ENCODE measurements at places on chromosomes 12 and 14.

DNA sequence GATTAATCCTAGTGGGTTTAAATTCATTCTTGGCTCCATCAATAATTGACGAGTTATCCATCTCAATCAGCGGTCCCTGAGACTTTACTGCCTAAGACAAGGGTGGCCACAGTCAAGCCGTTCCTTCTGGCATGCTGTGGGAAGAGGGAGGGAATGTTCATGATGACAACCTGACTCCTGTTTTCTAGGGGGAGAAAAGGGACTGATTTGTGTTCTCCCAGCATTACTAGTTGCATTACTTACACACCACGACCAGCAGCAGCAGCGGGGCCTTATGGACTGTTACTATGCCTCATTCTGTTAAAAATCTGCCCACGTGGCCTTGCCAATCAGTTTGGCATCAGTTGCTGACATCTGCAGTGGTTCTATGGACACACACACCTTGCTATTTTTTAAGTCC is 29.9 kb downstream of the PLEKHG7 start:
- no peak for DNase-seq

- no peak for DNase-seq
These were observed 124.4 kb downstream of the MED13L start for GRCh38 chr12:116153113-116153512.

DNA sequence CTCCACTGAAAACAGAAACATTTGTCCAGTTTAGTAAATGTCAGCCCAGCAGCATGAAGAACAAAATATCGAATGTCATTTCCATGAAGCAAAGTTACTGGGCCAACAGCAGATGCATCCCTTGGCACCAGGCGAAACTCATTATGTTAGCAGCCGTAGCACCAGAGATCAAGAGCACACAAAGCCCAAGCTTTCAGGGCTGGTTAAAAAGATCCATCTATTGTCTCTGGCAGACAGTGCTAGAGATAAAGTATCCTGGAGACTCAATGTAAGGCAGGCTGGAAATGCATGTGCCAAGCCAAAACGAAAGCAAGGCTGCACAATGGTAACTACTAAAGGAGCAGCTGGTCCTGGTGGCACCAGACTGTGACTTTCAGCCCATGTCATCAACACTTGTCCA is 120.3 kb upstream of the PLEKHG7 start:
- DNase-seq: no peak

DNA sequence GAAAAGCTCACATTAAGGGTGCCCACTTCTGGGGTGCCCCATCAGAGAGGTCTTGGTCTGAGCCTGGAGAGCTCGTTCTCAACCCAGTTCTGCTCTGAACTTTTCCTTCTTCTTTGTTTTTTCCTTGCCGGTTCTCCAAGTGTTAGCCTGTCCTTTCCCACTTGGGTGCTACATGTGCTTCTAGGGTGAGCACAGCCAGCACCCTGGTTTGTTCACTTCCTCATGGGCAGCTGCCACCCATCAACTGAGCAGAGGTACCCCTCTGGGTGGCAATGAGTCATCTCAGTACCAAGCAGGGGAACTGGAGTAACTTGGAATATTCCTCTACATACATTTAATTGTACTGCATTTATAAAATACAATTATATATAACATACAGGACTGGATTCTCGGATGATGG is 3.9 kb upstream of the SYNE3 start:
- DNase-seq: peak; percentile 34

GRCh38 chr12:25800101-25800500 is 158.4 kb upstream of the RASSF8 start:
- DNase-seq: no peak

DNA sequence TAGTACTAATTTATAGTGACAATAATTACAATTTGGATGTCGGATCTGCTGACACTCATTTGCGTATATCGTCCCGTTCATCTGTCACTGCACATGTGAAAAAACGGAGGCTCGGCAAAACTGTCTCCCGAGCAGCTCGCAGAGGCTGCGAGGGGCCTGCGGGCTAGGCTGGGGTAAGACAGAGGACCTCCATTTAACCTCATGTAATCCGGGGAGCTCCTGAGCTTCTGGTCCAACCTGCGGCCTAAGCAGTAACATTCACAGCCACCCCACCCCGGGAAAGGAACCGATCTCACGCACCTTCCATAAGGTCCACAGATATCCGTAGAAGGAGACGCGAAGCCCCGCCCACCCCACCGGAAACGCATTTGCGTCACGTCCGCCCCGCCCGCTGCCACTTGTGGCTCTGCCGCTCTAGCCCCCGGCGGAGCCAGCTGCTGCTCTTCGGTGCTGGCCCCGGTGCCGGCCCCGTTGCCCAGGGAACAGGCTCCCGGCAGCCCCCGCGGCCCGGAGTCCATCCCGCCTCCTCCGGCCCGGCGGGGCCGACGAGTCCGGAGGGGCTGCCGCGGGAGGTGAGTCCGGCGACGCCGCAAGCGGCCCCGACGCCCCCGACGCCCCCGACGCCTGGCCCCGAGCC is at the start of the genes CINP and TECPR2:
Gene CINP (minus strand): TSS at position 346 of the 637 bp plus-strand sequence. CDS start 39 bp downstream, at position 307.
Gene TECPR2 (plus strand): TSS at position 397 of the 637 bp plus-strand sequence. CDS start 13,781 bp downstream, outside the sequence.
- peak; percentile 94 for DNase-seq

- no peak for DNase-seq
These were observed 55.3 kb downstream of the ZFYVE21 start for GRCh38 chr14:103770902-103771301.

- no peak for DNase-seq
These were observed 37.1 kb upstream of the LTBP2 start for GRCh38 chr14:74649167-74649566.

GRCh38 chr12:128387811-128388422 is 120.9 kb downstream of the TMEM132C start:
- peak; percentile 54 for DNase-seq

DNA sequence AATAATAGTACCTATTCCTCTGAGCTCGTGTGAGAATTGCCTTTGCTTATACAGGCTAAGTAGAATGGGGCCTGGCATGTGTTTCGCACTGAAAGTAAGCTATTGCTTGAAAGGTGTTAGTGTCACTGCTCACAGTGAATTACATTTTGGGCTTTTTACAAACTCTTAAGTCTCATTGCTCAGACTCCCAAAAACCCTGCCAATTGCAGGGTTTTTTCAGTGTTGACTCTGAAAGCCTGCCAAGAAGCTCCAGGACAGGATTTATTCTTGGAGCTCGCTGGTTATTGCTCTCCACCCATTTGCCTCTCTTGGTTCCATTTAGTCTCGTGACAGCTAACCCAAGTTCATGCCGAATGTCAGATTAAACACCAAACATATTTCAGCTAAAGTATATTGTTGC is 39.8 kb downstream of the NOPCHAP1 start:
- DNase-seq: no peak

DNA sequence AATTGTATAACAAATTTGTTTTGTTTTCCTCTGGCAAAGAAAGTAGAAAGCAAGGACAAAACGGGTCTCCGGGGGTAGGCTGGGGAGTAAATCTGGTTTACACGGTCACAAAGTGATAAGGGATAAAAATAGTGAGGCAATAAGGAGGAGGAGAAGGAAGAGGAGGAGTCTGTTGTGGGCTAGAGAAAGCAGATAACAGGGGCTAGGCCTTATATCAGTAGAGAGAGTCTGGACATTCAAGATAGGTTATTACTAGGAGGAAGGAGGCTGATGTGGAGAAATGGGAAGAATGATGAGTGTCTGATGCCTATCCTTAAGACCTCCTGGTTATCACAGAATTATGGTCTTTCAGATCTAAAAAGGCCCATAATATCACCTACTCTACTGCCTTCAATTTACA is 83.2 kb upstream of the SSTR1 start:
- DNase-seq: no peak

- peak; percentile 44 for DNase-seq
These were observed 260.8 kb downstream of the RASSF9 start for GRCh38 chr12:85575120-85576096.

- peak; percentile 63 for DNase-seq
These were observed 34.2 kb upstream of the KICS2 start for GRCh38 chr12:64256166-64256800.

- DNase-seq: no peak
These were observed 82.7 kb upstream of the RPL10L start for GRCh38 chr14:46734286-46734685.

GRCh38 chr14:100871234-100872186 is 32.0 kb downstream of the RTL1 start:
- DNase-seq: no peak

DNA sequence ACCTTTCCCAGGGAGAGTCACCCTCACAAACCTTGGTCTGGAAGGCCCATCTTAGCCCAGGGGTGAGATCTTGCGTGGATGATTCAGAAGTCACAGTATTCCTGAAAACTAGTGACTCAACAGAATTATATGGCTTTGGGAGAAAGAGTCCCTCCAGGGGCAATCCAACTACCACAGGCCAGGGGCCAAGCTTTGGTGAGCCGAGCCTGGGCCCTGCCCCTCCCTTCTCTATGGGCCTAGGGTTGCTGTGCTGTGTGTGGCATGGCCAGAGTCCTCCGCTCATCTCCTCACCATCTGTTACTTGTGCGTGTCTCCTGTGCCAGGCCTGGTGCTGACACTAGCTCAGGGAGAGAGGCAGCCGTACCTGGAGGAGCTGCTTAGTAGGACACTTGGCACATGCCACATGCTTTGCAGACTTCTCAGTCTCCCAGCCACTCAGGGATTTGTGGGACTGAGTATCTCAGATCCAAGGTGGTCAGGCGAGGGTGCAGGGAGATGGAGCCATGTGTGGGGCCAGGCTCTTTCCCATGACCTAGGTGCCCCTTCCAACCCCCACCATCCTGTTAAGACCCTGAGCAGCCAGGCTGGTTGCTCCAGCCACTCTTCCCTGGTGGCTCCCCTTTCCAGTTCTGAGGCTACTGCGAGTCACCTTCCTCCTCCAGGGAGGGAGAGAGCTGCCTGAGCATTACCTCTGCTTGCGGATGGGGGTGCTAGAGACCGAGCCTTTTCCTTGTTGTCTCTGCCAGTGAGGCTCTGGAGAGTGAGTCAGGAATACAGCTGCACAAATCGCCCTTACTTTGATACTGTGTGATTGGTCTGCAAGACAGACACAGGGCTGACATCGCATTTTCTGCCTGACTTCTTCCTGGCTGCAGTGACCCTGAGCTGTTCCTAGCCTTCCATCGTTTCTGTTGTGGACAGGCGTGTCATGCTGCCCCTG is 94.1 kb downstream of the SLC25A47 start:
- no peak for DNase-seq

GRCh38 chr12:124551268-124552144 is 15.9 kb downstream of the NCOR2 start:
- DNase-seq: no peak

DNA sequence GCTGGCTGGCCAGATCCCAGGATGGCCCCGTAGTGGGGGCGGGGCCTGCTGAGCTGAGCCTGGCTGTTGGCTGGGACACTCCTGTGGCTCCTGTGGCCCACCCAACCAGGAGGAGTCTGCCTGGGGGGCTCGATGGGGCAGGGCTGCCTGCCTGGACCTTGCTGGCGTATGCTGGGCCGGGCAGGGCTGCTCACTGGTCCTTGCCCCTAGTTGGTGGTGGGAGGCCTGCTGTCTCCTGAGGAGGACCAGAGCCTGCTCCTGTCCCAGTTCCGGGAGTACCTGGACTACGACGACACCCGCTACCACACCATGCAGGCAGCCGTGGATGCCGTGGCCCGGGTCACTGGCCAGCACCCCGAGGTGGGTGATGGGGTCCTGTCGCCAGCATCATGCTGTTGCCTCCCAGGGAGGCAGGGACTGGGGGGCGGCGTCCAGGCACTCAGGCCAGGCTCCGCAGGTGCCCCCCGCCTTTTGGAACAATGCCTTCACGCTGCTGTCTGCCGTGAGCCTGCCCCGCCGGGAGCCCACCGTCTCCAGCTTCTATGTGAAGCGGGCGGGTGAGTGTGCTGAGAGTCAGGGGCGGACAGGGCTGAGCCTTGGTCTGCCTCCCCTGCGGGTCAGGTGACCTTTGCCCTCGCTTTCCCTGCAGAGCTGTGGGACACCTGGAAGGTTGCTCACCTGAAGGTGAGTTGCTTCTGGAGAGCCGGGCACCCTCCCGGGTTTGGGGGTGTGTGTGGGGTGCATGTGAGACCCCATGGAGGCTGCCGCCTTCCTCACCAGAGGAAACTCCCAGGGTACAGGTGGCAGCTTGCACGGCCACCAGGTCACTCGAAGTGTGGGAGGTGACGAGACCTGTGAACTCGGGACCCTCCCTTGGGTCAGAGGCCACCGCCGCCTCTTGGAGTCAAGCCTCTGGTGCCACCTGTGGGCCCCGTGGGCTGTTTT is 3.4 kb downstream of the NOC4L start:
- no peak for DNase-seq

DNA sequence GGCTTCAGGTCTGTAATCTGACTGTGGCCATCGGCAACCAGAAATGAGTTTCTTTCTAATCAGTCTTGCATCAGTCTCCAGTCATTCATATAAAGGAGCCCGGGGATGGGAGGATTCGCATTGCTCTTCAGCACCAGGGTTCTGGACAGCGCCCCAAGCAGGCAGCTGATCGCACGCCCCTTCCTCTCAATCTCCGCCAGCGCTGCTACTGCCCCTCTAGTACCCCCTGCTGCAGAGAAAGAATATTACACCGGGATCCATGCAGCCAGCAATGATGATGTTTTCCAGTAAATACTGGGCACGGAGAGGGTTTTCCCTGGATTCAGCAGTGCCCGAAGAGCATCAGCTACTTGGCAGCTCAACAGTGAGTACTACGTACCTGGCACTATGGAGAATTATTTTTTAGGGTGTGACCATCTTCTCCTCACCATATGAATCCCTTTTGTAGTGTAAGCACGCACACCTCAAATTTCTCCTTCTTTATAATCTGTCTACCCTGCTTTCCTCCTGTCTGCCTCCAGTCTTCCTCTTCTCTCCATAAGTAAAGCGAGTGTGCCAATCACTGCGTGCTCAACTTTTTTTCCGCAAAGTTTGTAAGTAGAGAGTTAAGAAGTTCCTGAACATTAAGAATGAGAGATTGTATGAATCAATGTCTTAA is at the start of gene TPH2:
Gene TPH2 (plus strand): TSS at position 118 of the 658 bp plus-strand sequence. CDS start 142 bp downstream, at position 260.
- DNase-seq: peak; percentile 75

DNA sequence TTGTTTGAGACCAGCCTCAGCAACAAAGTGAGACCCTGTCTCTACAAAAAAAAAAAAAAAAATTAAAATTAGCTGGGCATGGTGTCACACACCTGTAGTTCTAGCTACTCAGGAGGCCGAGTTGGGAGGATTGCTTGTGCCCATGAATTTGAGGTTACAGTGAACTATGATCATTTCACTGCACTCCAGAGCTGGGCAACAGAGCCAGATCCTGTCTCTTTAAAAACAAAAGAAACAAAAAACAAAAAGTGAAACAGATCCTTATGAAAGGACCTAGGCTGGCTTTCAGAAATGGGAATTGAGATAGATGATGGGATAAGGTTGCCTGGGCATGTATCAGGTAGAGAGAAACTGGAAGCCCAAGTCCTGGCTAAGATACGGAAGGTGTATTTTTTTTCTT is 13.9 kb downstream of the ACTR6 start:
- no peak for DNase-seq

- no peak for DNase-seq
These were observed 9.9 kb downstream of the PITPNM2 start for GRCh38 chr12:123140676-123141614.

DNA sequence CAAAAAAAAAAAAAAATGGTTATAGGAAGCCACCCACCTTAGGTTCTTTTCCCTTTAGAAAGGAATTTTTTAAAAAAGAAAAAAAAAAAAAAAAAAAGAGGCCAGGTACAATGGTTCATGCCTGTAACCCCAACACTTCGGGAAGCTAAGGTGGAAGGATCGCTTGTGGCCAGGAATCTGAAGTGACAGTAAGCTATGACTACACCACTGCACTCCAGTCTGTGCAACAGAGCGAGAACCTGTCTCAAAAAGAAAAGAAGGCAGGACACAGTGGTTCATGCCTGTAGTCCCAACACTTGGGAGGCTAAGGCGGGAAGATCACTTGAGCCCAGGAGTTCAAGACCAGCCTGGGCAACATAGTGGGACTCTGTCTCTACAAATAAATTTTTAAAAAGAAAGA is 36.0 kb downstream of the SPTLC2 start:
- no peak for DNase-seq
